ENCODE measurements at places on chromosomes 2 and 18. TPM values are rescaled to one million over a fixed set of nuclear protein-coding genes. Genes with fewer than 3 reads are reported as not detected.

- ATAC-seq: no peak
Measured at GRCh38 chr2:109419171-109419756, 194.5 kb downstream of the SEPTIN10 start.

- ATAC-seq: no peak
Measured at GRCh38 chr2:71063216-71063615, 5.2 kb upstream of the NAGK start.

The CCL20 gene
- total RNA-seq: not detected

- ATAC-seq: no peak
Measured at GRCh38 chr18:31274931-31275330, 43.0 kb upstream of the DSG1 start.

- no peak for ATAC-seq
Measured at GRCh38 chr2:69890881-69891280, 2.9 kb upstream of the SNRNP27 start.

The YPEL5 gene
- 159 TPM for total RNA-seq

The ADRA2B gene
- total RNA-seq: 4.9 TPM

- ATAC-seq: no peak
Measured at GRCh38 chr2:133748007-133748700, 179.9 kb upstream of the NCKAP5 start.

The WDR54 gene
- total RNA-seq: 9.6 TPM

GRCh38 chr18:55927831-55928230 is 339.8 kb upstream of the TCF4 start:
- no peak for ATAC-seq

Measured in gastroesophageal sphincter (tissue), 4 donors.